ENCODE measurements at places on chromosomes 13 and 19.

- no peak for DNase-seq
These were observed 646 bp downstream of the ABHD8 start for GRCh38 chr19:17302391-17303166.

DNA sequence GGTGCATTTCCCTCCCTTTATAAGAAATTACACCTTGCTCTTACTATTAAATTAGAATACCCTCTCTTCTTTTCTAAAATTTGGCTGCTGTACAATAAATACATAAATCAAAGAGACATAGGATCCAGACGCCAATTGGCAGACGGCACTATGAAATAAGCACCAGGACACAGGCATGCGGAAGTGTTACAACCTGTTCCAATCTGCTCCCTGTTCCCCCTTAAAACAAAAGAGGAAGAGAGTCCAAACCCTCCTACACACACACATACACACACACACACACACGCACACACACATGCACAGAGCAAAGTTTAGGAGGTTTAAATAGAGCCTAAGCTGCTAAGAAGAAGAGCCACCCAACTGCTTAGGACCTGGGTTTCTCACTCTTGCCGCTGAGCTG lies 75.6 kb upstream of the ZNF507 start:
- DNase-seq: no peak

- DNase-seq: no peak
These were observed 9.2 kb downstream of the FGF14 start for GRCh38 chr13:102392481-102393209.

GRCh38 chr13:100254002-100254401 lies 165.1 kb downstream of the PCCA start:
- no peak for DNase-seq

GRCh38 chr19:43774103-43774939 lies 6.5 kb downstream of the KCNN4 start:
- no peak for DNase-seq

Measured in NCI-H187 (cell line).